ENCODE measurements at places on chromosomes 6 and 20. TPM values are rescaled to one million over a fixed set of nuclear protein-coding genes. Genes with fewer than 3 reads are reported as not detected.
A peak's percentile ranks its signal among the peaks of the same experiment; 100 is the strongest.

- no peak for DNase-seq
Measured at GRCh38 chr6:167670938-167671338, 155.8 kb upstream of the AFDN start.

- DNase-seq: peak; percentile 38
Measured at GRCh38 chr6:111725446-111726112, 119.9 kb upstream of the TRAF3IP2 start.

DNA sequence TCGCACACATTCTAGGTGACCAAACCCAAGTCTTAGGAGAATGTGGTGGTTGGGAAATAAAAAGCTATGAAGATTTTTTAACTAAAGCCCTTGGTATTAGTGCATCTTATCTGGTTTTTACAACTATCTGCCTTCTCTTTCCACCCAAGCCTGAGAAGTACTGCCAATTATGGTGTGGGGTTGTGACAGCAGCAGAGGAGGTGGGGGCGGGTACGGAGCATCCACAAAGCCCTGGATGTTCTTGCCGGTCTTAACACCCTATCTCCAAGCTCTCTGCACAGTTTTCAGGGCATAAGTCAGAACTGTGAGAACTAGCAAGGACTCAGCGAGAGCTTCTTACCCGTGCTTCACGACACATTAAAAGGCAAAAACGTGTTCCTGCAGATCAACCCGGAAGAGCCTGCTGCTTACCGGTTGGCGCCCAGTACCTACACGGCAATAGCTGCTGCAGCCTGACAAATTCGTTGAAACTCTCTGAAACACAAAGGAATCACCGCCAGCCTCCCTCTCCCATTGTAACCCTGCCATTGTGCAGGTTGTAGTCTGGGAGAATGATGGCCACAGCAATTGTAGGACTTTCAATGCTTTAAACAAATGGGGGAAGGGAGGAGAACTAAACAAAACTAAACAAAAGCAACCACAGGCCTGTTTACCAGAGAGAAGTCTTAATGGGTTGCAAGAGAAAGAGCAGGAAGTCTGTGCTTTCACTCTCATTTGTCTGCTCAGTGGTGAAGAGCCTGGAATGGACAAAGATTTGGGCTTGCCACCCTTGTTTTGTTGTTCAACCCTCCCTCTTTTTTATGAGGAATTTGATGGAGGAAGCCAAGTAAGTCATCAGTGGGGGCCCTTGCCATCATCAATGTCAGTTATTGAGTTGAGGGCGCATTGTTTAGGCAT is 461.0 kb upstream of the JARID2 start:
- DNase-seq: no peak

Gene FNDC11
- total RNA-seq: 0.73 TPM

Gene KIZ
- total RNA-seq: 13.1 TPM

- no peak for DNase-seq
Measured at GRCh38 chr20:35979544-35979943, 11.2 kb downstream of the CNBD2 start.

Gene HMGCLL1
- 35.2 TPM for total RNA-seq

GRCh38 chr6:162200945-162201690 is 526.4 kb downstream of the PRKN start:
- no peak for DNase-seq

GRCh38 chr20:61534346-61534745 is 282.3 kb downstream of the CDH4 start:
- DNase-seq: no peak

DNA sequence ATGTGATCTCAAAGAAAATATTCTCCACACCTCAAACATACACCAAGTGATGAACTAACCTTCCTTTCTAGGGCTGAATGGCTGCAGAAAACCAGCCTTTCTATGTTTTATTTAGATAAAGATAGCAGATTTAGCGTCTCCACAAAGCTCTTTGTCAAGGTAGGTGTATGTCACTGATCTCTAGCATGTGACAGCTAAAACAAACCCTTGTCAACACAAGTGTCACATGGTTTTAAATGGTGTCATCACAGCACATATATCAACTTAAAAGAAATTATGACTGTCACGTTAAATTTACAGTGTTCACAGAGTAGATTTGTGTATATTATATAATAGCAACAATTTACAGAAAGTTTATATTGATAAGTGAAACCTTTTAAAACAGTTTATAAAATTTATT is 58.3 kb downstream of the TENT5A start:
- no peak for DNase-seq

Measured in cerebellum (tissue), 4 donors.